ENCODE measurements at places on chromosomes 1 and 21.

GRCh38 chr1:101520302-101520701 lies 283.5 kb downstream of the S1PR1 start:
- DNase-seq, result no peak

GRCh38 chr21:25298512-25299491 lies 308.5 kb downstream of the MRPL39 start:
- DNase-seq, result no peak

DNA sequence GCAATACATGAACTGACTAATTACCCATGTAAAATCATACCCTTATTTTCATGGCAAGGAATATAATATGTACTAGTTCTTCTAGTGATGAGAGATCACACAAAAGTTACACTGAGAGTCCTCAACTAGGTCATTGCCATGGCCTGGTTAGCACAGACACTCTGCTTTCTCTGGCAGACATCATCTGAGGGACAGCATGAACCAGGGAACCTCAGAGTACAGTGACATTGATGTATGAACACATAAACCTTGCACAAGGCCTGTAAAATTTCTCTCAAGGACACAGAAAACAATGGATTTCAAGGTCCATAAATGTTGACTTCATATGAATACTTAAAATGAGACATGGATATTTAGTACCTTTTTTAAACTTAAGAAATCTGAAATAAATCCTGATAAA lies 108.8 kb upstream of the MAGI3 start:
- DNase-seq, result no peak

GRCh38 chr1:24896596-24897262 lies 33.3 kb downstream of the RUNX3 start:
- DNase-seq, result no peak

DNA sequence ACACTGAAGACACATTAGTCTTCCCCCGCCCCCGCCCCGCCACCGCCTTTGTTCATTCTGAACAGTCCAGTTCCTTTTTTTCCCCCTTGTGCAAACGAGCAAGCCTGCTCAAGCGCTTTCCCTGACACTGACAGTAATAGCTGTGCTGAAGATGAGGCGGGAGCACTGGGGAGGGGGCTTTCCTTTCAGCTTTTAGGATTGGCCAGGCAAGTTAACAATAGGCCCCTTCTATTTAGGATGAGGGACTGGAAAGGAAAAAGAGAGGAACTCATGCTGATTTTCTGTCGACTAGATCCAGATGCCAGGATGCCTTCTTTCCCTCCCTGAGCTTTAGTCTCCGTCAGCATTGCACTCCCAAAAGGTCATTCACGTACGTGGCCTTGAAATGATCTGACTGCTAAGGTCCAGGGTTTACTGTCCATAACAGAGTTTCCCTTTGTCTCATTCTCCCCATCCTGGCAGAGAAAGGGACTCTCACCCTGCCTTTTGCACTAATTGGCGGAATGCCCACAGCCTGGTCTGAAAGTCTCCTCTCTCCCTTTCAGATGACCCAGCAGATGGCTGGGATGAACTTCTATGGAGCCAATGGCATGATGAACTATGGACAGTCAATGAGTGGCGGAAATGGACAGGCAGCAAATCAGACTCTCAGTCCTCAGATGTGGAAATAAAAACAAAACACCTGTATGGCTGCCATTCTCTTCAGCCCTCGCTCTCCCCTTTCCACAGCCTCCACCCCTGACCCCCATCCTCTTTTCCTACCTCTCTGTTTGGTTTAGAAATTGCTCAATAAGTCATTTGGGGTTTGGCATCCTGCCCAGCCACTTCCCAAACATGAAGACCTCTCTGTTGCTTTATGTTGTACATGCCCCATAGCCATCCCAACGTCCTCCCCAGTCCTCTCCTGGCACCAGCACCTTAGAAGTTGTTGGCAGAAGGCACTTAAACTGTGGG lies 28.6 kb upstream of the ZFP69B start:
- DNase-seq, result peak; percentile 18

GRCh38 chr21:36627242-36627641 lies 71.7 kb upstream of the SIM2 start:
- DNase-seq, result no peak

GRCh38 chr1:41169066-41169798 lies 72.9 kb downstream of the SCMH1 start:
- no peak for DNase-seq

GRCh38 chr21:24823247-24823646 lies 784.0 kb downstream of the MRPL39 start:
- no peak for DNase-seq

DNA sequence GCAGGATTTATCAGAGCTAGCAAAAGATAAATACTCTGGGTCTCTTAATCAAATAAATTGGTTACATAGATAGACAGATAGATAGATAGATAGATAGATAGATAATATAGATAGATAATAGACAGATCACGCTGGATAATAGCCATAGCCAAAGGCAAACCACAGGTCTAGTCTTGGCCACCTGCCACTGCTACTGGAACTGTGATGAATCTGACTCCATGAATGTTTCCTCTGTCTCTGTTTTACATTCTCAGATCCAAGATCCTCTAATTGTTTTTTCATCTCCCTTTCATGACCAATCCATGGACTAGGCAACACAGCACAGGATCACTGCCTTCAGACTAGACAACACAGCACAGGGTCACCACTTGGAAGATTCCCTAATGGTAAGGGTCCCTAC lies 444.7 kb upstream of the NFIA start:
- DNase-seq, result no peak

GRCh38 chr1:115073298-115074087 lies 15.8 kb downstream of the TSPAN2 start:
- no peak for DNase-seq

DNA sequence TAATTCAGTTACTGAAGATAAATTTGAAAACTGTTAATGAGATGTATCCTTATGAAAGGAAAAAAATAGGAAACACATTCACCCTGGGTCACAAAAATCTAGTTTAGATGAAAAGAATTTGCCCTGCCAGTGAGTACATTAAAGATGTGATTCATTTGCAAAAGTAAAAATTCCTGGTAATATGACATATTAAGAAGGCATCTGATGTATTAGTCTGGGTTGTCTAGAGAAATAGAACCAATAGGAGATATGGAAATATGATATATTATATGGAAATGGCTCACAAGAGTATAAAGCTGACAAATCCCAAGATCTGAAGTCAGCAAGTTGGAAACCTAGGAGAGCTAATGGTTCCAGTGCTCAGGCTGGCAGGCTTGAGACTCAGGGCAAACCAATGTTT lies 153.8 kb downstream of the MRPL39 start:
- DNase-seq, result no peak

GRCh38 chr1:89221341-89221740 lies 22.6 kb upstream of the GBP4 start:
- DNase-seq, result no peak

- DNase-seq, result peak; percentile 39
Measured at GRCh38 chr1:151309811-151310323, 17.3 kb downstream of the PI4KB start.
